Right renal pelvis (tissue), 4 donors: ENCODE measurements at places on chromosomes 1 and 21.

GRCh38 chr1:63322944-63323864 lies 837 bp downstream of the FOXD3 start:
- DNase-seq = no peak

DNA sequence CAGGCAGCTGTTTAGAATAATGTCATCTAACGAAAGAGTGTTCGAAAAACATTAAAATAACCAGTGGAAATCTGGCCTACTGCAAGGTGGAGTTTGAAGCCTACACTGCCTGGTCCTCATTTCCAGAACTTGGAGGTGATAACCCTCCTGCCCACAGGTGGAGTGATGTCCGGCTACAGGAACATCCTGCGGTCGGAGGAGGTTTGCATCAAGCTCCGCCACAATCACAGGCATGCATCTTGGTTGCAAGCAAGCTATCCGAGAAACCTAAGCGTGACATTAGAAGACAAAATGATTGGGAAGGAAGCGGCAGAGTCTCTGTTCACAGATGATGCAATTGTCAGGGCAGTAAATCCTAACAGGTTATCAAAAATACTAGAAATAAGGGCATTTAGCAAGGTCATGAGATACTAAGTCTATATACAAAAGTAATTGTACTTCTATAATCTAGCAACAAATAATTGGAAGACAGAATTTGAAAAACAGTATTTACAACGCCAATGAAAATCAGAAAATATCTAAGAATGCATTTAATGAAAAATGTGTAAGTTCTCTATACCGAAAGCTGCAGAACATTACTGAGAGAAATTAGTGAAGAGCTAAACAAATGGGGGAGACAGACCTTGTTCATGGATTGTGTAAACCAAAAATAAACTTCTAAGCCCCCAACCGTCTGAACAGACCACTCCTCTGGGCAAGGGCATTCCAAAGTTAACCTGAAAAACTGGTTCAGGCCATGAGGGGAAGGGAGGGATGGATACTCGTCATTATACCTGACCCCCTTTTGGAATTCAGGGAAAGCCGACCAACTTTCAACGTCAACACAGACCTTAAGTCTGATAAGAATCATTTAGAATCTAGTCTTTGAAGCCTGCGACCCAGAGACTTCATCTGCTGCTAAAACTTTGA lies 4.7 kb upstream of the SLC19A1 start:
- DNase-seq = no peak

GRCh38 chr1:30672661-30673060 lies 50.7 kb downstream of the MATN1 start:
- DNase-seq = no peak

DNA sequence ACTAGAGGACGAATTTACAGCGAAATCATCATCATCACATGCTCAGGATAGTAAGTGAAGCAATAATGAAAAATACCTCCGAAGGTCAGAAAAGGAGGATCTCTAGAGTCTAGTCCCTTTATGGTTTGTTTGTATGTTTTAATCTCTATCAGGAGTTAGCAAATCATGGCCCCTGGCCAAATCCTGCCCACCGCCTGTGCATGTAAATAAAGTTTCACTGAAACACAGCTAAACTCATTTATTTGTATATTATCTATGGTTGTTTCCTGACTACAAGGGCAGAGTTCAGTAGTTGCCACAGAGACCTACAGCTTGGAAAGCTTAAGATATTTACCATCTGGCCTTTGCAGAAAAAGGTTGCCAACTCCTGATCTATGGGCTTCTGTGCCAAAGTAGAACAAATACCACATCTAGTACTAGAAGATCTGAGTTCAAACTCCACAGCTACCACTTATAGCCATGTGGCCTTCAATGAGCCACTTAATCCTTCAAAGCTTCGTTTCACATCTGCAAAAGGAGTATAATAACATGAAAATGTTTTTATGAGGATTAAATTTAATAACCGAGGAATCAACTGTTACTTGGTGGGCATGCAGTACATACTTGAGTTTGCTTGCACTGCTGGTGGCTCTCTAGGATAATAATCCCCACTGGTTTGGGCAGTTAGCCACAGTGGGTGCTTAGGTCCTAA lies 94.0 kb upstream of the KIF26B start:
- DNase-seq = no peak

DNA sequence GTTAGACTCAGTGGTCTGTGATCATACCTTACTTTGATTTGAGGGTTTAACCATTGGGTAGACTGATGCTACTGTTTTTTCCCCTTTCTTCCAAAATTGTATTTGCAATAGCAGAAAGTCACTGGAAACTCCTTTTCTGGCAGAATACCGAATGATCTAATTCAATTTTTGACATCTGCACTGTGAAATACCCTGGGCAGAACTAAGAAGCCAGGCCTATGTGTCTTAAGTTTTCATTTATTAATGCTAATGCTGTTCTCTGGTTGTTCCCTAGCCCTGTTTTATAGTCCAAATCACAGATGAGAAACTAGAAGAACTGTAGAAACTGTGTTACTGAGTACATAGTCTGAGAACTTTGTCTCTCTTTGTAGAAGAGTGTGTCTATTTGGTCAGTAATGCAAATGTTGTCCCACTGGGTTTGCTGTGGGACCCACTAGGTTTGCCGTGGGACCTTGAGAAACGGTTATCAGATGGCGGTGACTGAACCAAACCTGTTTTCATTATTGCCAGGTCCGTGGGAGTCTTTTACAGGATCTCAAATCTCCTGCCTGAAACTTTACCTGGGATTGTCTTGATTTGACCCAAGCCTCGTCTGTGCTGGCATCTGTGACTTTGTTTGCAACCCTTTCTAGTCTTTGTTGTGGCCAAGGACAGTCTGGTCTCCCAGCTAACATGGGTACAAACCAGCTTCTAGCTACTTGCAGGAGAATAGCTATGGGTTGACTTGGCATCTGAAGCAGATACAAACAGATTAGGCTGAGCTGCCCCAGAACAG lies 41.4 kb downstream of the PEX14 start:
- no peak for DNase-seq

DNA sequence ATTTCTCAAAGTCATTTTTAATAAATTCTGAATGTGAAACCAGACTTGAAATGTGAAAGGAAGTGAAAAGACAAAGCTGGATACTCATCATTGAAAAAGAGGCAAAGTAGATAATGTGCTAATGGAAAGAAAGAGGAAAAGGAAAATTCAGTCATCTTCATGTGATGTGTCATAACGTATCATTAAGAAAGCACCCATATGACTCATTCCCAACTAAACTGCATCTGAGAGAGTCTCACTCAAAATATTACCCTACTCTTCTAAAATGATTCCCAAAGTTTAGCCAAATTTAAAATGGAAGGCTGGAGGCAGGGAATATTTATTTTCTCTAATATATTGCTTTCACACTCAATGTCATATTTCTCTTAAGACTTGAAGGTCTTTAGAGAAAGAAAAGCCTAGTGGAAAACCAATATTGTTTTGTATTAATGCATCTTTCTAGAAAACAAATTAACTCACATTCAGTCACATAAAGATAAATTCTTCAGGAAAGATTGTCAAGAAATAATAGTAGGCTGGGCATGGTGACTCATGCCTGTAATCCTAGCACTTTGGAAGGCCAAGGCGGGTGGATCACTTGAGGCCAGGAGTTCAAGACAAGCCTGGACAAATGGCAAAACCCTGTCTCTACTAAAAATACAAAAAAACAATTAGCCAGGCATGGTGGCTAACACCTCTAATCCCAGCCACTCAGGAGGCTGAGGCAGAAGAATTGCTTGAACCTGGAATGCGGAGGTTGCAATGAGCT lies 129.9 kb downstream of the SLC30A10 start:
- DNase-seq = no peak

DNA sequence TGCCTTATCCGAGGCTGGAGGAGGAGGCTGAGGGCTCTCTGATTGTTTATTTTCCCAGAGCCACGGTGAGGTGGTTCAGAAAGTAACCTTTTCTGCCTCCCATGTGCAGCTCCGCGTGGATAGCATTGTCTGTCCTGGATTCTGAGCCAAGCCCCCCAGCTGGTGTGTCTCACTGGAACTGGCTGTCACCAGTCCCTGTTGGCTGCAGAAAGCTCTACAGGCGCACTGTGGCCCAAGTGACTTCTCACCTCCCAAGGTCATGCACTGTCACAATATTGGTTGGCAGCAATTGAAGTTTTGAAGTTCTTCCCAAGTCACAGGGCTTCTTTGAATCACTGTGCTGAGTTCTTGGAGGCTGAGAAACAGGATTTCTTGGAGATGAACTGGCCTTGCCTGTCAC lies 8.2 kb downstream of the BMP8A start:
- DNase-seq = no peak

DNA sequence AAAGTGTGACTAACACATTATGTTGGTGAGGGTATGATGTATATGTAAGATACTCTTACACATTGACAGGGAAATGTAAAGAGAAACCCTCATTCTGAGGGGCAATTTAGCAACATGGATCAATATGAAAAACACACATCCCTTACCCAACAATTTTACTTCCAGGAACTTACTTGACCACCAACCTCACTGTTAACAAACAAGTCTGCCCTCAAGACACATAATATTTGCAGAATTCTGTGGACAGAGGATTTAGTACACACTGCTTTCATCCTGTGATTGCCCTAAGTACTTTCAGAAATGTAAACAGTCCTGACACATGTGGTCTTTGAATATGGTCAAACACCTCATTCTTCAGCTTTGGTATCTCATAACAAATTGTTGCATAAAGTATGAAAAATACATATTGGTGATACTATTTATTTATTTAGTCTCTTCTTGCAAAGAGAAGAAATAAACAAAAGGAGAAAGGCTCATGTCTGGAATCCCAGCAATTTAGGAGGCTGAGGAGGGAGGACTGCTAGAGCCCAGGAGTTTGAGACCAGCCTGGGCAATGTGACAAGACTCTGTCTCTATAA lies 6.9 kb downstream of the USP48 start:
- no peak for DNase-seq
